Left ventricle myocardium inferior (tissue), 1 donor: ENCODE measurements at places on chromosomes 7 and 10. TPM values are rescaled to one million over a fixed set of nuclear protein-coding genes. Genes with fewer than 3 reads are reported as not detected.
A peak's percentile ranks its signal among the peaks of the same experiment; 100 is the strongest.

DNA sequence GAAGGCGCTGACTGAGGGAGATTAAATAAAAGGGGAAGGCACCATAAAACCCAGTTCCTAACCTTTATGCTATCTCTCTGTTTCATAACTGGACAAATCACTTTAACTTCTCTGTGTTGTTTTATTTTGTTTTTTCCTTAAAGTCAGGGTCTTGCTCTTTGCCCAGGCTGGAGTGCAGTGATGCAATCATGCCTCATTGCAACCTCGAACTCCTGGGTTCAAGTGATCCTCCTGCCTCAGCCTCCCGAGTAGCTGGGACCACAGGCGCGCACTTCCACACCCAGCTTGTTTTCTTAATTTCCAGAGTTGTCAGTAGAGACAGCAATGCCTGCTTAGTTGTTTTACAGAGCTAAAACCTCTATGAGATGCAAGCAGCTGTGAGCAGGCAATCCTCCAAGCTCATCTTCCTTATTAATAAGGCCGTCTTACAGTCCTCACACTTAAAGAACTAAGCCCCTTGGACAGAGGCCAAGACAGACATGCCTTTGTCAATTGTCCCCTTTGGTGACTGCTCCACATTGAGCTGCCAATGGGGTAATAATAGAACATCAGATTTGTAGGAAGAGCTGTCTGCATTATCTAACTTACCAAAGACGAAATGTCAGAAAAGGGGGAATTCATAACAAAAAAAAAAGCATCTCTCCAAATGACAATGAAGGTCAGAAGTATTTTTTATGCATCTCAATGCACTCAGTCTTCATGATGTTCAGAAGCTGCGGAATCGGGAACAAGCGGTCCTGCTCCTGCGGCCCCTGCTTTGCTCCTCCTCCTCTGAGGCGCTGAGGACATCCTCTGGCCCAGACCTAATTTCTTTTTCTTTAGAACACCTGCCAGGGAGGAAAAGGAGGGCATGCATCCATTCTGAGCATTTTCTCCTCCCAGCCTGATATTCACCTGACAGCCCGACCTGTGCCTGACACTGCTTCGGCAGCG, 62.7 kb upstream of the RNF32 start:
- DNase-seq, result no peak

Gene ACTR3C
- 5.1 TPM for total RNA-seq

DNA sequence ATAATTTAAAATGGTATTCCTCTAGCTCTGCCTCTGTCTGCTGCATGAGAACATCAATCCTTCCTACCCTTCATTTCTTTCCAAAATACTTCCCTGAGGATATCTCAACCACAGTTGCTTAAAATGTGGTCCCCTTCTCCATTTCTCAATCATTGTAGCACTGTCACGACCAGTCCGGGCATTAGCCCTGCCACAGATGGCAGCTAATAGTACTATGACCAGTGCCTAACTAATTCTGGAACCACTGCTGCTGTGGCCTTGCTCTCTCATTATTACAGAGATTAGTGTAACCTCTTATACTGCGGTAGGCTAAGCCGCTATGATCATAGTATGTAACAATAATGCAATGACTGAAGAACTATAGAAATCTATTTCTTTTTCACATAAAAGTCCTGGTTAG, 66.0 kb downstream of the REEP3 start:
- no peak for DNase-seq

DNA sequence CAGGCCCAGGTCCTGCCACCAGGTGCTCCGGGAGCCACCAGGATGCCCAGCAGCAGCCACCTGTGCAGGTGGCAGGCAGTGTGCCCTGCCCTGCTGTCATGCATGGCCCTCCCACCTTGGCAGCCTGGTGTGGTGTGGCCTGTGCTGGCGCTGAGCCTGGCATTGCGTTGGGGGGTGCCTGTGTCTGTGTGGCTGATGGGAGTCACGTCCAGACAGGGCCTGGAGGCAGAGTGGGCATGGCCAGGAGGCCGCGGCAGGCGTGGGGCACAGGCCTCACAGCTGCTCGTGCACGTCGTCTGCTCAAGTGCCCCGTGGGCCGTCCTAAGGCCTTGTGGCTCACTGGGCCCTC, 8.7 kb downstream of the TTYH3 start:
- DNase-seq, result no peak

Gene ASB10
- total RNA-seq, result 35.4 TPM

Gene INA
- not detected for total RNA-seq

Gene FLNC
- 839 TPM for total RNA-seq

GRCh38 chr7:28874001-28874400, 84.1 kb downstream of the TRIL start:
- DNase-seq, result no peak

GRCh38 chr7:134041477-134041876, 85.7 kb upstream of the LRGUK start:
- DNase-seq, result no peak

DNA sequence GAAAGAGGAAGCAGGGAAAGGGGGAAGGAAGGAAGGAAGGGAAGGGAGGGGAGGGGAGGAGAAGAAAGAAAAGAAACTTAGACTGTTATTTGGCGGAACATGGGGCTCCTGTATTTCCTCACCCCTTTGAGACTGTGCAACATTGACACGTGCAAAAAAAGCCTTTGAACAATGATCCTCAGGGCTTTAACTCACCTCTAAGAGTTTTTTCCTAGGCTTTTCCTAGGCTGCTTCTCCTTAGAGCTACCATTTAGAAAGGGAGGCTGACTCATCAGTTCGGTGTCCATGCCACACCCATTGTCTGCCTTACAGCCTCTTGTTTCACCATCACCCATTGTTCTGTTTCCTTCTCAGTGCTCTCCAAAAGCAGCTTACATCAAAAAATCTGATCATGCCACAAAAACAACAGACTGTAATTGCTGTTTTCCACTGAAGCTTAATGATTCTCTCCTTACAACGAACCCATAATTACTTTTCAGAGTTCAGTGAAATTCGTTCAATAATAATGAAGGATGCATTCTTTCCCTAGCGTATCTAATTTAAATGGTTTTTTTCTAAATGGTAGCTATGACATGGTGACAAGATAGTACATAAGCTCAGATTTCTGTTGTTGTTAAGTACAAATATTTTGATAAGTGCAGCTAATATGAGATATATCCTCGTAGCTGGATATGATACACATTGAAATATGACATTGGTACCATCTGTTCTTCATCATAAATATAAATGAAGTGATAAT, 90.8 kb downstream of the PRLHR start:
- no peak for DNase-seq

- no peak for DNase-seq
Observed at GRCh38 chr7:101974393-101974792, 157.0 kb downstream of the CUX1 start.

Gene GRID2IP
- total RNA-seq, result not detected

Gene WEE2
- total RNA-seq, result not detected

DNA sequence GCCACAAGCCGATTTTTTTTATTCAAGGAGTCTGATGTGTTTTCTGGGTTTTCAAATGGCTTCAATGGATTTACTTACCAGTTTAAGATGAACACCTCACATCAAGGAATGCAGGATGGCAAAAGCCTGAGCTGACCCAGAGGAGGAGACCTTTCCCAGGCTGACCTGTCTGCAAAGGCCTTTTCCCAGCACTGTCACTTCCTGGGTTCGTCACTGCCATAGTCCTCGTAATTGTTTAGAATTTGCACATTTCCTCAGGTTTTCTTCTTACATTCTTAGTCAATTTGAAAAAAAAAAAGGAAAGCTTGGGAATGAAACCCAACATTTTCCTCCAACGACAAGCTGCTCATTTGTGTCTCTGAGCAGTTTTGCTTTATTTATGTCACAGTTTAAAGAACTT, 42.0 kb downstream of the PTER start:
- no peak for DNase-seq

Gene SMKR1
- total RNA-seq, result not detected

GRCh38 chr7:33952824-33953223, 47.5 kb downstream of the BMPER start:
- DNase-seq, result no peak

Gene KLF14
- 0.11 TPM for total RNA-seq

- DNase-seq, result no peak
Observed at GRCh38 chr7:51539840-51540239, 223.2 kb upstream of the COBL start.

DNA sequence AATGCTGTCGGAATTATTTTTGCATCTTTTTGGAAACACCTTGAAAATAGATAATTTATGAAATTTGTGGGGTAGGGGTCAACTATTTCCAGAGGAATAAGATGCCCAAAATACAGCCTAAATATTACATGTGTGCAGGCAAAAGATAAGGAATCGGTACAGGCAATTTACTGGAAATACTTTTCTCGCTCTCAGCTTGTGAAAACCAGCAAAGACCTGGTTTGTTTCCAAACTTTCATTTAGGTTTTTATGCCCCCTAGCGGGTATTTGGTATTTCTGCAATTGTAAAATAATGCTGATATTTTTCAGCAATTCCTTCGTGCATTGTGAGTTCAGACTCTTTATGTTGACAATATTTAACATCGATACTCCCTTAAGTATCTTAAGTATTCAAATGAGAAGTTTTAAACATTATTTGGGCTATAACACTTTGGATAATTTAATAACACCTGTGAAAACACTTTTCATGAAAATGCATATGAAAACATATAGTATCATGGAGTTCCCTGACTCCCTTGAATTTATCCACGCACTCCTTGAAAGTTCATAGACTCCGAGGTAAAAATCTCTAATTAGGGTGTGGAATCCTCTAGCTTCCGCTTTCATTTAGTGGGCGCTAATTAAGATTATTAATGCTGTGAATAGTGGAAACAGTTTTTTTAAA, 132.4 kb downstream of the TSPAN12 start:
- DNase-seq, result no peak

- no peak for DNase-seq
Observed at GRCh38 chr7:4438723-4439245, 243.3 kb upstream of the FOXK1 start.

GRCh38 chr7:43943417-43944187, 17.4 kb downstream of the UBE2D4 start:
- DNase-seq, result no peak

GRCh38 chr7:155998766-155999630, 186.7 kb upstream of the SHH start:
- no peak for DNase-seq

DNA sequence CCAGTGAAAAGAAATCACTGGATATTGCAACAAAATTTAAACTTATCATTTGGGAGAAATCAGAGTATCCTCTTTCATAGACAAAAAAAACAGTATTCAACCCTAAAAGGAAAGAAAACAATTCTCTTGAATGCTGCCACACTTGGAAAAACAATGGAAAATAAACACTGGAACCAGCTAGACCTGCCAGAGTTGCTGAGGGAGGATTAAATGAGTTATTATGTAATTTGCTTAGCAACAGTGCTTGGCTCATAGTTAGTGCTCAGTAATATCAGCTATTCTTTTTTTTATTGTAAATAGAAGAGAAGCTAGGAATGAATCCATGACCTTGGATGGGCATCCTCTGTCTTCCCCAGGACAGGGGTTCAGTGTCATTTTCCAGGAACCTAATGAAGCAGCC, 11.0 kb upstream of the ZNF273 start:
- no peak for DNase-seq

DNA sequence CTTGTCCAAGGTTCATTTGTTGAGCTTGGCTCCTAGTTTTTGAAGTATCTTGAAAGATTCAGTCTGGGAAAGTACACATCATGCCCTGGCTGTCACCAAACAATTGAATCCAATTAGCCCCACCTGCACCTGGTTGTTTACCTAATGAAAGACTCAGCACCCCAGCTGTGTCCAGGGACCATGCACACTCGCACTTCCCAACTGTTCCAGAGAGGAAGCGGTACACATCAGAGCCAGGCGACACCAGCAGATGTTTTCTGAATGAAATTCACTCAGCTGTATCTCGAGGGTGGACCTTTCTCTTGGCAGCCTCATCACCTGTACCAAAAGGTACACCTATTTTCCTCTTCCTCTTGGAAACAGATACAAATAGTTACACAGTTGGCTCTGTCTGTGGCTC, 216.4 kb upstream of the LRGUK start:
- DNase-seq, result no peak

DNA sequence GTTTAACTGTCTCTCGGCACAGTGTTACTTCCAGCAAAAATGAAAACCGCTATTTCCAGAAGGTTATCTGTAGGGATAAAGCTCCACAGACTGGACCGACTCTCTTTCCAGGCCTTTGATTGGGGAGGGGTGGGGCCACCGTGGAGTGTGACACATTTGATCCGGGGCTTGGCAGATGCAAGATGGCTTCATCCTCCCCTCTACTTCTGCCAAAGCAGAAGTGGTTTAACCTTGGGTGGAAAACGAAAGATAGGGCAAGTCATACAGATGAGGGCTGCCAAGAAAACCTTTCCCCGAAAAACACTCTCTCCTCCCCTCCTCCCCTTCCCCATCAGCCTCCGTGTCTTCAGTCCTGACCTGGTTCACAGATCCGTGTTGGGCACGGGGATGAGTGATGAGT, 139.7 kb upstream of the SH2B2 start:
- DNase-seq, result peak; percentile 69

DNA sequence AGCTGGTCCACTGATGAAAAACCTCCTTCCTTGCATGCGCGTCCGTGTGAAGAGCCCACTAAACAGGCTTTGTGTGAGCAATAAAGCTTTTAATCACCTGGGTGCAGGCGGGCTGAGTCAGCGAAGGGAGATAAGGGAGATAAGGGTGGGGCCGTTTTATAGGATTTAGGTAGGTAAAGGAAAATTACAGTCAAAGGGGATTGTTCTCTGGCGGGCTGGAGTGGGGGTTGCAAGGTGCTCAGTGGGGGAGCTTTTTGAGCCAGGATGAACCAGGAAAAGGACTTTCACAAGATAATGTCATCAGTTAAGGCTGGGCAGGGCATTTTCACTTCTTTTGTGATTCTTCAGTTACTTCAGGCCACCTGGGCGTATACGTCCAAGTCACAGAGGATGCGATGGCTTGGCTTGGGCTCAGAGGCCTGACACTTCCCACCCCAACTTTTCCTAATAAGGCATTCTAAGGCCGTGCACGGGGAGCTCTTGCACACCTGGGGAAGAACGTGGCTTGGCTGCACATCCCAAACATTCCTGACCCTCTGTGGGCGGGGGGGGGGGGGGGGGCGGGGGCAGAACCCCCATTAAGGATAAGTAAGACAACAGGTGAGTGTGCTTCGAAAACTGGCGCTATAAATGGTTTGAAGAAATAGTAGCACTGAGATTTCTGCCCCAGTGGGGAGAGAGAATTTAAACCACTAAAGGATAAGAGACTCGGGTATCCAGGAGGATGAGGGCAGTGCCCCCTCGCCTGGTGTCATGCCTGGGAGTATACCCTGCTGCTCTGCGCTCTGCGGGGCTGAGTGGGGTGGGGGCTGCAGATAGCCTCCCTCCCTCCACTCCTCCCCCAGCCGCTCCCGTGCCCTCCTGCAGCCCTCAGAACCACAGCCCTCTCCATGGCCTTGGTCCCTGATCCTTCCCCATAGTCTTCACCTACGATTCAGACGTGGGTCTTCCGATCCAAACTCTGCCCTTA, 217.6 kb downstream of the MLLT10 start:
- no peak for DNase-seq

Gene ARMC10
- total RNA-seq, result 22.6 TPM

Gene KIF11
- 0.96 TPM for total RNA-seq

GRCh38 chr7:118245267-118246040, 20.9 kb downstream of the ANKRD7 start:
- no peak for DNase-seq

DNA sequence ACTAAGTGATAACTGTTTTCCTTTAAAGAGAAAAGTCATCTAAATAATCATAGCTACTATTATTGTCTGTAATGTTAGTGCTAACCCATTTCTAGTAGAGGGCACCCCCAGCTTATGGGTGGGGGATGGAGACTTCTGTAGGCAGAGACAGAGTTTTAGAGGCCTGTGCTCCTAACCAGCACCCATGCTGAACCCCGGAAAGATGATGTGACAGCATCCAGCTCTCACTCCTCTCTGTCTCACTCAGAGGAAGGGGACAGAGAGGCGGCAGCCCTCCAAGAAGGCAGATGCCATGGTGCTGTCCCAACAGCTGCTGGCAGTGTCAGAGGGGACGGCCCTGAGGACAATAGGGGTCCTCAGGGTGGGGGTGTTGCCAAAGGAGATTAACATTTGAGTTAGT, 74.4 kb upstream of the PRLHR start:
- no peak for DNase-seq
